ENCODE measurements at places on chromosomes 11 and 22.
A peak's percentile ranks its signal among the peaks of the same experiment; 100 is the strongest.

DNA sequence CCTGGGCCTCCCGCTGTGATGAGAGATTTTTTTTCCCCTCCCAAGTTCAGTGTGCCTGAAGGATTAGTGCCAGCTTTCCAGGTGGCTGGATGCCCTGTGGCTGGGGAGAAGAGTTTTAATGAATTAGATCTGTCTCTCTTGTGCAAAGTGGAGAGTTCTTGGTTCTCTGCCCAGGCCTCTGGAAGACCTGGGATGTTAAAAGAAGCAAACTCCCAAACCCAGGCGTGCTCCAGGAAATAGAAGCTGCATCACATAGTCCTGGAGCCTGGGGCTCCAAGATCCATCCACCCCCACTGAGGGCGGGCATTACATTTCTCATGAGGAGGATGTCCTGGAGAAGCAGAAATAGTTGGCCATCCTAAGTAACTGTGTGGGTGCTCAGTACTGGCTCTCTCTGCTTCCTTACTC lies 30.6 kb downstream of the SDHAF2 start:
- DNase-seq: no peak

DNA sequence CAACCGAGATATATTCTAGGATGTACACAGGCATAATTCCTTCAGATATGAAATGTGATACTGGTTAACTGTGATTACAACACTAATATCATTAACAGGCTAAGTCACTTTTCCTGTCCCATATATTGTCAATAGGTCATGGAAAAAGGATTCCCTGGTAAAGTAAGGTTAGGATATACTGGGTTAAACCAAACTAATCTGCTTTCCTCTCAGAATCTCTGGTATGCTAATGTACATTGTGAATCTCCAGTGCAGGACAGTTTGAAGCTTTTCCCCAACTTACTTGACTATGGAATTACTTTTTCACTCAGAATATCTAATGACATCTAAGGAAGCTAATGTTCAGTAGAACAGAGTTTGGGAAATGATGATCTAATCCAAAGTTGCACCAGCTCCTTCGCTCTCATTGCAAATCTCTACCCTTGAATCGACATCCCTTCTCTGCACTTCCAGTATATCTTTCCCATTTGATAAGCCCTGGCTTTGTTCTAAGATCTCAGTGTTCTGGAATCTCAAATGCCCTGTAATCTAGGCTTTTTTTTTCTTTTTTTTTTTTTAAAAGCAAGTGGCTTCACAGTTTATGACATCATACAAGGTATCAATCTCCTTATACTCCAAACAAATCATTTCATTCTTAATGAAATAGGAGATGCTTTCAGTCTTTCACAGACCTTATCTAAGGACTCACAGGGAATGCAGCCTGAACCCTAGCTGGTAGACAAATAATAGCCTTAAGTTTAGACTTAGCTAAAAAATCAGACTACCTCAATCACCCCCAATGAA lies 43.8 kb downstream of the COPB1 start:
- DNase-seq: no peak

DNA sequence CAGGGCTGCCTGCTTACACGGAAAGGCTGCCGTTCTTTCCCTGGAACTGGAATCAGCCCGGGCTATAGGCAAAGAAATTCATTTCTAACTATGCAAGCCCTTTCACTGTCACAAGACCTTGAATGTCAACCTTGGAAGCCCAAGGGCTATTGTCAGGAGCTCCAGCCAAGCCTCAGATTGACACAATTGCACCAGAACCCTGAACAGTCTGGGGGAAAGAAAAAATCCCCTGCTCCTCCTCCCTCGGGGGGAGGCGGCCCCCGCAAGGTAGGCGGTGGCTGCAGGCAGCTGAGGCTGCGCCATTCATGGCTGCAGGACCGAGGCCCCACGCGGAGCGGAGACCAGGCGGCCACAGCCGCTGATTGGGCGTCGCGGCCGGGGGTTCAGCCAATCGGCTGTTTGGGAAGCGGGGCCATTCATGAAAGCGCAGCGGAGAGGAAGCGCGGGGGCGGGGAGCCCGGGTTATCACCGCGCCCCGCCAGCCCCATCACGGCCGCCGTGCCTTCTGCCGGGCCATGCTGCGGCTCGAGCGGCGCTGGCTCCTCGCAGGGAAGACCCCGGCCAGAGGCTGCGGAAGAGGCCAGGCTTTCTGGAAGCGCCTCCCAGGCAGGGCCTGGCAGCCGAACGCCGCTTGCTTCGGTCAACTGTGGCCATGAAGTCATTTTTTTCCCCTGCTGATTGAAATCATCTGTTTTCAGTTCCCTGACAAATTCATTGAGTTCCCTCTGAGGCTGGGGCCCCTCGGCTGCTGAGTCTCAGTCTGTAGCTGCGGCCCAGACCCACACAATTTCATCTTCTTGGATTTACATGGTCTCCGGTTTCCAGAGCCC lies 38.1 kb upstream of the LINC01488 start:
- peak; percentile 82 for DNase-seq

GRCh38 chr11:68379206-68379605 lies 66.8 kb downstream of the LRP5 start:
- no peak for DNase-seq

DNA sequence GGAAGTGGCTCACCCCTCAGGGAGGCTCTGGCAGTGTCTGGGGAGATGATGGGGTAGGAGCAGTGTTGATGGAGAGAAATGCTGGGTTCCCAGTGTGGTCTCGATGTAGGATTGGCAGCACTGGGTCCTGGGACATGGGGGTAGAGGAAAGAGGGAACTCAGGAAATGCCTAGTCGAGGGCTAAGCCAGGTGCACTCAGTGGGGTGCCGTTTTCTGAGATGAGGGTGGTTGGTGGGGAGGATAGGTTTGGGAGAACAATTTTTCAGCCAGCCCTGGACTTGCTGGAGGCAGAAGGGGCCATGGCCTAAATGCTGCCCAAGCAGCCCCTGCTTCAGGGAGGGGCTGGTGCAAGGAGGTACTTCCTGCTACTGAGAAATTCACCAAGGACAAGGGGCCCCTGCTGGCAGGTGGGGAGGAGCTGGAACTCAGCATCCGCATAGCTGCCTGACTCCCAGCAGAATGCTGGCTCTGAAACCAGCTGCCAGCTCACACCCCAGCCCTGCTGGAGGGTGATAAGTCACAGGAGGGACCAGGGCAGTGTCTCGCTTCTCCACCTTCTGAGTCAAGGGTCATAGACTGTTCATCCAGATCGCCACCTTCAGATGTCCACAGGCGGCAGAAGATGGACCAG lies 6.0 kb downstream of the CCDC157 start:
- DNase-seq: no peak

DNA sequence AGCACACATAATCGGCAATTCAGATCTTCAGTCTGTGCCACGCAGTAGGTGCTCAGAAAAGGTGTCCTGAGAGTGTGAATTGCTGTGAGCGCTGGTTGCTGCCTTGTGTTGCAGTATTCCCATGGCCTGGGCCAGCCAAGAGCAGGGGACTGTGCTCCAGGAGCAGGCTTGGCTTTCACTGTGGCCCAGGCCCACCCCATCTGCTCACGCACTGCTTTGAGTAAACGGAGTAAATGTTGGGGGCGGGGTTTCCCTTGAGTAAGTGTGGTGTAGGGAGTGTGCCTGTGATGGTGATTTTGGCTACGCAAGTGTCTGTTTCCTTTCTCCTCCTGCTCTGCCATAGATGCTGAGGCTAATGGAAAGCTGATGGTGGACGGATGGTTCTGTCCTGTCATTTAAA lies 2.3 kb downstream of the CTTN start:
- DNase-seq: no peak

- DNase-seq: no peak
These were observed 1241.6 kb downstream of the TBC1D22A start for GRCh38 chr22:48004038-48004437.

GRCh38 chr11:112398798-112399478 lies 138.3 kb upstream of the PLET1 start:
- no peak for DNase-seq

GRCh38 chr22:48832592-48832991 lies 995.1 kb downstream of the BRD1 start:
- DNase-seq: no peak

GRCh38 chr11:95363164-95363563 lies 132.2 kb upstream of the SESN3 start:
- no peak for DNase-seq

GRCh38 chr11:118136341-118136740 lies 16.3 kb downstream of the SCN4B start:
- no peak for DNase-seq

DNA sequence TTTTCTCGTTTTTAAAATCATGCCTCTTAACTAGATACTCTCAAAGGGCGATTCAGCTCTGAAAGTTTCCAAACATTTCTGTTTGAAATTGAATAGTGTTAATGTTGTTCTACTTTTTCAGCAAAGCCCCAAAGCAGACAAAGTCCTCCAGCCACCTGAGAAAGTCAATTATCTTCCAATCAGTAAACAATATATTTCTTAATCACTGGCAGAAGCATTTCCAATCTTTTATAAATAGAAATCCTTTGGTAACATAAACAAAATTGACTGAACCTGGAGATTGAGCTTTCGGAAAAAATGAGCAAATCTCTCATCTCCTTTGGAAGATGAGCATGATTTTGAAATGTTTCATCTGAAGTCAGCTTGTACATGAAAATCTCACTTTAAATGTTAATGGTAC lies 84.4 kb upstream of the FIBIN start:
- DNase-seq: no peak

DNA sequence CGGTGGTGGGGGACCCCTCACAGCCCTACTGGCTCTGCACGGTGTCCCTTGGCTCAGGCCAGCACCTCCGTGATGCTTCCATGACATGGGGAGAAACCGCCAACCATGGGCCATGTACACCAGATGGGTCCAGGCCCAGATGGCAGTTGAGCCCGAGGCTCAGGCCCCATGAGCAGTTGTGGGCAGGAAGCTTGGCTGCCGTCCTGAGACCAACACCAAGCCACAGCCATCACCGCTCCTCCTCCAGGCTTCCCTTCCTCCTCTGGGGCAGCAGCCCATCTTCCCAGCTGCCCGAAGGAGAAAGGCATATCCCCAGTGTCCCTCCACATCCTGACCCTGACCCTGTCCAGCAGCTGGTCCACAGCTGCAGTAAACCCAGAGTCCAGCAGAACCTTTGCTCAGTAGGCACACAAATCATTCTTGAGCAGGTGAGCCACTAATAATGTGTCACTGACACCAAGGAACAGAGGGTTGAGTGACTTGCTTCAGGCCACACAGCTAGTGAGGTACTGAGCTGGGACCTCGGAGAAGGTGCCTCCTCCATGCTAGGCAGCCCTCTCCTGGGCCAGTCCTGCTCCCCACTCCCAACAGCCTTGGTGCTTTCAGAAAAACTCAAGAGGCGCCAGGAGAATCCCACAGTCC lies 204.9 kb downstream of the CTTN start:
- DNase-seq: no peak

DNA sequence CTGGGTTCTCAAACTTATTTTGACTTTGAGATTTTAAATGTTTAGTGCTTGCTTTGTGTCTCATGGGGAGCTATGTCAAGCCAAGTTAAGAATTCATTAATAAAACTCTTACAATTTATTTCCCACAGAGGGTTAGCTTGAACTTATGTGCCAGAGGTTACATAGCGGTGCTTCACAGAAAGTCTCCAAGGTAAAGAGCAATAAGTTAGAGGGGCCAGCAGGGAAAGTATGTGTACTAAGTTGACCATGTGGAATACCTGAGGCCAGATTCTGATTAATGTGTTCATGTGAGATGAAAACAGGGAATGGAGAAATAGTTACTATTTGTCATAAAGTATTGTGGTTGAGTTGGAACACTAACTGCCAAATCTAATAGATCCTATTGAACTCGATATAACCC lies 149.3 kb downstream of the TMEM135 start:
- DNase-seq: no peak

- no peak for DNase-seq
These were observed 151.7 kb downstream of the SWAP70 start for GRCh38 chr11:9815486-9816136.

- DNase-seq: no peak
These were observed 6.5 kb downstream of the C11orf16 start for GRCh38 chr11:8926236-8926635.

- DNase-seq: no peak
These were observed 112.9 kb downstream of the KIF18A start for GRCh38 chr11:27995083-27995482.

GRCh38 chr22:20816559-20816958 lies 42.1 kb downstream of the PI4KA start:
- DNase-seq: no peak

DNA sequence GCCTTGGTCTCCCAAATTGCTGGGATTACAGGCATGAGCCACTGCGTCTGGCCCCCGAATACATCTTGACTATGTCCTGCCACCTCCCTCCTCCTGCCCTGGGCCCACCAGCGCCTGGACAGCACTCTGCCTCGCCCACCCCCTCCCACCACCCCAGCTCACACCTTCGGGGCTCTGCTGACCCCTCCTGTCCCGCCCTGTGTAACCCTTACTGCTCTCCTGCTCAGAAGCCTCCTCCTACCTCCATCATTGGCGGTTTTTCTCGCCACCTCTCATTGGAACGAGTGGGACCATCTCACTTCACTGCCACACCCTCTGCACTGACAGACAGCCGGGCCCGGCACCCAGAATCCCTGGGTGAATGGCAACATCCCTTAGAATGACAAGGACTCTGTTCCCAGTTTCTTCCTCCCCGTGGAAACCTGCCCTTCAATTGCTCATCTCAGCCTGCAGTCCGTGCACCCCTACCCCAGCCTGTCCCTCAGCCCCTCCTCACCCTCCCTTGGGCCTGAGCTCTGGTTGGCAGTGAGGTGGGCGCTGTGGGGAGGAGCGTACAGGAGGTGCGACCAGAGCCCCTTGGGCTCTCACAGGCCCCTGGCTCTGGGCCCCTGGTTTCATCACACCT lies 32.2 kb downstream of the LRRC74B start:
- DNase-seq: no peak

- no peak for DNase-seq
These were observed 40.7 kb downstream of the LRP5 start for GRCh38 chr11:68353118-68353517.

GRCh38 chr22:37824674-37825641 lies 1.8 kb downstream of the GALR3 start:
- no peak for DNase-seq

DNA sequence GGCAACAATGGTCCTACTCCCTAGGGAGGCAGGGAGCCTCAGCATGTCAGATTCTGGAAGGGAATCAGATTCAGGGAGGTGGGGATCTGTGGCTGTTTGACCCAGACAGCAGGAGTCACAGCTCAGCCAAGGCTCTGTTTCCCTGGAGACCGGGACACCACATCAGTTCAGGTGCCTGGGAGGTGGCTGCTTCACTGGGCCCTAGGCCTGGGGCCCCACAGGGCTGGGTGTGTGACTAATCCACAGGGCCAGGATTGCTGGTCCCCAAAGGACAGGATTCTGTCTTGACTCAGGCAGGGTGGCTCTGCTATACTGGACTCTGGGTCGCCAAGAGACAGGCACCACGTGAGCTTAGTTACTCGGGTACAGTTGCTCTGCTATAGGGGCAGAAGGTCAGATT lies 3.5 kb upstream of the OR5AN1 start:
- DNase-seq: no peak

DNA sequence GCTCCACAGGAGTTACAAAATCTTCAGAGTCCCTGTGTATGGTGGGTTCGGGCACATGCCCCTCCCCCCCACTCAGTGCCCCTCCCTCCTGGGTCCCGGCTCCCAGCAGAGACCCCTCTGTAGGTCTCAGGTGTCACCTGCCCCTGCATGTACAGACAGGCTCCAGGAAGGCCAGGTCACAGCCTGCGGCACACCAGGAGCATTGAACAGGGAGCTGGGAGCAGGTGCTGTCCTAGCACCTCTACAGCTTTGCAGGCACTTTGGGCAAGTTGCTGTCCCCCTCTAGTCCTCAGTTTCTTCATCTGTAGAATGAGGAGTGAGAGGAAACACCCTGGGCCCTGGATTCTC lies 80.1 kb upstream of the RTL6 start:
- DNase-seq: no peak

GRCh38 chr11:26558190-26558589 lies 13.9 kb downstream of the MUC15 start:
- no peak for DNase-seq
